ENCODE measurements at places on chromosomes 1 and 21. TPM values are rescaled to one million over a fixed set of nuclear protein-coding genes. Genes with fewer than 3 reads are reported as not detected.

LHX8 gene
- 1.6 TPM for total RNA-seq

ARHGEF10L gene
- 26.5 TPM for total RNA-seq

GSTM5 gene
- 18.2 TPM for total RNA-seq

S100A14 gene
- total RNA-seq = 8.1 TPM

DTL gene
- 20.7 TPM for total RNA-seq

DNM3 gene
- 11.7 TPM for total RNA-seq

UBE2J2 gene
- total RNA-seq = 36.3 TPM

OR2L5 gene
- not detected for total RNA-seq

MRPS15 gene
- total RNA-seq = 26.0 TPM

NHLH1 gene
- not detected for total RNA-seq

C8B gene
- total RNA-seq = not detected

MAP1LC3C gene
- 1.9 TPM for total RNA-seq

SLC44A3 gene
- total RNA-seq = 11.8 TPM

PAX7 gene
- 0.95 TPM for total RNA-seq

CATSPERE gene
- total RNA-seq = 5.5 TPM

DCDC2B gene
- total RNA-seq = not detected

MYBPH gene
- 8.9 TPM for total RNA-seq

AMPD1 gene
- 1.9 TPM for total RNA-seq

SAMSN1 gene
- 16.2 TPM for total RNA-seq

ERO1B gene
- 17.3 TPM for total RNA-seq

KCNJ15 gene
- 11.4 TPM for total RNA-seq

FCRLB gene
- 3.6 TPM for total RNA-seq

SPOCD1 gene
- total RNA-seq = 0.90 TPM

KTI12 gene
- total RNA-seq = 4.9 TPM

ROR1 gene
- total RNA-seq = 33.2 TPM

EPHX1 gene
- total RNA-seq = 18.1 TPM

RIMS3 gene
- total RNA-seq = 3.1 TPM

BTBD19 gene
- 5.3 TPM for total RNA-seq

ITGB2 gene
- 20.8 TPM for total RNA-seq

DISP1 gene
- total RNA-seq = 23.1 TPM

NKAIN1 gene
- total RNA-seq = 1.1 TPM

ARHGEF16 gene
- 3.3 TPM for total RNA-seq

PEAR1 gene
- 9.3 TPM for total RNA-seq

CD1C gene
- 2.9 TPM for total RNA-seq

PYHIN1 gene
- 0.69 TPM for total RNA-seq
